Stimulated activated CD4-positive, alpha-beta T cell treated with anti-CD3 and anti-CD28 coated beads, Interleukin-4, amount 100 ng/mL, for 4 hours (primary cell): ENCODE measurements at places on chromosomes 1 and 21.
A peak's percentile ranks its signal among the peaks of the same experiment; 100 is the strongest.

GRCh38 chr1:172698224-172698623 is 39.3 kb downstream of the FASLG start:
- DNase-seq: no peak

GRCh38 chr1:82018319-82018718 is 217.6 kb downstream of the ADGRL2 start:
- no peak for DNase-seq

DNA sequence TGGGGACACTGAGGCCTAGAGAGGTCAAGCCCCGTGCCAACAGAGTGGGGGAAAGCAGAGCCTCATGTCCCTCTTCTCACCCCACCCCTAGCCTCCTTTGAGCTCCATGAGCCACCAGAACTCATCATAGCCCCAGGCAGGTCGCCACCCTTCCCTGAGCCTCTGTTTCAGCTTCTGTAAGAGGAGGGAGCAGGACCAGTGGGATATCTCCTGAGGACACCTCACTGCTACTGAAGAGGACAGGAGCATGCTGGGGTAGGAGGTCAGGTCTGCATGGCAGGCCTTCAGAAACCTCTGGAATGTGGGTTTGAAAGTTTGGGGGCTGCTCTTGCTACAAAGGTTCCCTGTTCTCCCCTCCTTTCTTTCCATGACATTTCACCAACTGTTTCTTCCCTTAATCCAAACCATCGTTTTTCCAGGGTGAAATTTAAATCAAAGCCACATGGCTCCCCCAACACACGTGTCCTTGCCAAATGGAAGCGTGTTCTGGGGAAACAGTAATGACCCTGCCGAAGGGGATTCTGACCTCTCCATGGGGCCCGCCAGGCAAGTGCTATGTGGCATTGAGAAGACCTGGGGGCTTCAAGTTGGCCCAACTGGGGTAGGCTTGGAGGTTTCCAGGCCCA is 88.1 kb upstream of the RUNX3 start:
- DNase-seq: no peak

DNA sequence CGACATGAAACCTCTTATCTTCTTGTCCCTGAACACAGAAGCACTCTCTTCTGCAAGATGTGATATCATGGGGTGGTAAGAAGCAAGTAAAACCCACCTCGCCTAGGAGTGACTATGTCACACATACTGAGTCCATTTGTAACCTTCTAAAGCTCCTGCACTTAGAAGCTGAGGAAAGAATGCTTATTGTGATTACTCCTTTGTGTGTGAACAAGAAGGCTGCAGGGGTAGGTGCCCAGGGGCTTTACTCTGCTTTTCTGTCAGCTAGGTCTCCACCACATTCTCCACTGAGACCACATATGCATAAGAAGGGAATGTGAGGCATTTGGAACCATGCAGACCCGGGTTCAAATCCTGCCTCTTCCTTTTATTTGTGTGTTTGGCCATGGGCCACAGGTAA is 144.3 kb downstream of the DMRTA2 start:
- no peak for DNase-seq

DNA sequence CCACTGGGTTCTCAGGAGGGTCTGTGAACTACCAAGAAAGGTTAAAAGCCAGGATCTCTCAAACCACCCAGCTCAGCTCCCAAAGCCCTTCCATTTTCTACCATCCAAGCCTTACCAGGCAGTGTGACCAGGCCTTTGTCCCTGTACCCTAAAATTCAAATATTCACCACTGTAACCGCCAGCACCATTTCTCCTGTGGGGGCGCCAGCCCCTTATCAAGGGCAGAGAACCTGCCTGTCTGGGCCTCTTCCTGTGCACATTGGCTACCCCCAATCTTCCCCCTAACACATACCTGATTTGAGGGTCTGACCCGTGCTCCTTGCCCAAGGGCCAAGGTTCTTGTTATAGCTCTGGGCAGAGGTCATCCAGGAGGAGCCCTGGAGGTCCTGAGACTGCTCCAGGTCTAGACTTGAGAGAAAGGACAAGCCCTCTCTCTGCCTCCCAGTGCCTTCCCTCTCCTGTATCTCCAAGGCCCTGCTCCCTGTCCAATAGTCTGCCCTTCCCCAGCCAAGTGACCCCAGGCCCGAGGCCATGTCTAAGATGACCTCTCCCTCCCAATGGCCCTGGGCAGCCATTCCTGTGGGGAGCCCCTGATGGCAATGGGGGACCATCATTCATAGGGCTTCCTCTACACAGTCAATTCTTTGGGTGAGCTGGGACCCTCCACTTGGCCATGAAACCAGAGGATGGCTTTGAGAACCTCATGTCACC is 78.5 kb downstream of the FHAD1 start:
- no peak for DNase-seq

DNA sequence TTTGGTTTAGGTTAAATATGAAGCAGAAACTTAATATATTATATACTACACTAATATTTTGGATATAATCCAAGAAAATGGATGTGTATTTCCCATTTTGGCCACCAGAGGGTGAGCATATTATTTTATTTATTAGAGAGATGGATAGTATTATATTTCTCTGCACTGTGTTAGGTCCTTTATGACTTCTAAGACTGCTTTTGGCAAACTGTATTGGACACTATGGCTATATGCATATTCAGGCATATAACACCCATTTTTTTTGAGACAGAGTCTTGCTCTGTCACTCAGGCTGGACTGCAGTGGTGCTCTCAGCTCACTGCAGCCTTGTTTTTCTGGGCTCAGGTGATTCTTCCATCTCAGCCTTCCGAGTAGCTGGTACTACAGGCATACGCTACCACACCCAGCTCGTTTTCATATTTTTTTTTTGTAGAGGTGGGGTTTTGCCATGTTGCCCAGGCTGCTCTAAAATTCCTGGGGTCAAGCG is 17.8 kb upstream of the PGM1 start:
- no peak for DNase-seq

- DNase-seq: no peak
Measured at GRCh38 chr1:31397360-31398095, 15.5 kb upstream of the SERINC2 start.

GRCh38 chr1:5419501-5419900 is 572.7 kb downstream of the NPHP4 start:
- DNase-seq: no peak

DNA sequence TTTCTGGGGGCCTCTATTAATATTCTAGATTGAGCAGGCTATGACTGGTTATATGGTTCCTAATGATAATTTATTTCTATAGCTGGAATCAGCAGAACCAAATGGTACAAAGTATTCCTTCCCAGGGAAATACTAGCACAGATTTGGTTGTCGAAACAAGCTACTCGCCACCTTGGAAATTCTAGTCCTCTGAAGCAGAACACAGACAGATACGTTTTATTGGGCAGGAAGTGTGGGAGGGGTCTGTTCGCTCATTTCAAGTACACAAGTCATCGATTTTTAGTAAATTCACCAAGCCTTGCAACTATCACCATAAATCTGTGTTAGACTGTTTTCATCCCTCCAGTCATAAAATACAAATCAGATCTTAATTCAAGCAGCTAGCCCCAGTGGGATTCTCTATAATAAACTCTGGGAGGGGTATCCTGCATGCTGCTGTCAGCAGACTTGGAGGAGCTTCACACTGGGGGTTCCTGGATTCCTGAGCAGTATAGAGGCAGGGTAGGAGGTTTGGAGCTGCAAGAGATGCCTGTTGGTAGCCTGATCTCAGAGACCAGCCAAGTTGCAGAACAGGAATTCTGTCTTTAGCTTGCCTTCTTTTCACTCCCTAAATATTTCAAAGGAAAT is 9.8 kb upstream of the GPR137B start:
- no peak for DNase-seq

DNA sequence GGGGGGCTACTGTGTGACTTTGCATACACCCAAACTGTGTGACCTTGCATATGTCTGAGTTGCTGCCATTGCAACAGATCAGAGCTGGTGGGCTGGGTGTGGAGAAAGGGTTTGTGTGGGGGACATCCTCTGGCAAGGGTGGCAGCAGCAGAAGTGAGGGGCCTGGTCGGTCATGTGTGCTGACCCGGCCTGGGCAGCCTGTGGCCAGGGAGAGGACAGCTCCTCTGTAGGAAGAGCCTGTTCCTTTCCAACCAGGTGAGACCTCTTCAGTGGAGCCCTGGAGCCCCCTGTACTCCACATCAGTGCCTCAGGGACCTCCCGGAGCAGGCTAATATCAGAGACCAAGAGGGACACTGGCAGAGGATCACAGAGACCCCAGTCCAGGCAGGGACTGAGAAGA is 8.3 kb downstream of the PCSK9 start:
- DNase-seq: no peak

- DNase-seq: no peak
Measured at GRCh38 chr1:159307346-159308020, 5.3 kb downstream of the FCER1A start.

- no peak for DNase-seq
Measured at GRCh38 chr1:30822966-30823581, 65.5 kb upstream of the LAPTM5 start.

GRCh38 chr1:186812570-186812969 is 16.2 kb upstream of the PLA2G4A start:
- no peak for DNase-seq

DNA sequence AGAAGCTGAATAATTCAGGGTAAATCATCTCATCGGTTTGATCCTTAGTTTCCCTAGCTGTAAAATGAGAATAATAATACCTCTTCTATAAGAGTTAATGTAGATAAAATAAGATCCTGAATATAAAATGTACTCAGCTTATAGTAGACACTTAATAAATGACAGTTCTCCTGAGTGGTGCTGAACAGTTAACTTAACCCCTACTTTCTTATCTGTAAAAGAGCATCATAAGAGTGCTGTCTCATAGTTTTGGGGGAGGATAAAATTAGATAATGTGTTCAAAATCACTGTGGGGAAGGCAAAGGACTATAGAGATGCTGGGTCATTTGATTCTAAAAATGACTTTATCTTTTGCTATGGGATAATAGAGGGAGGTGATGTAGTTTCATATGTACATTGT is 593 bp downstream of the C8A start:
- no peak for DNase-seq

DNA sequence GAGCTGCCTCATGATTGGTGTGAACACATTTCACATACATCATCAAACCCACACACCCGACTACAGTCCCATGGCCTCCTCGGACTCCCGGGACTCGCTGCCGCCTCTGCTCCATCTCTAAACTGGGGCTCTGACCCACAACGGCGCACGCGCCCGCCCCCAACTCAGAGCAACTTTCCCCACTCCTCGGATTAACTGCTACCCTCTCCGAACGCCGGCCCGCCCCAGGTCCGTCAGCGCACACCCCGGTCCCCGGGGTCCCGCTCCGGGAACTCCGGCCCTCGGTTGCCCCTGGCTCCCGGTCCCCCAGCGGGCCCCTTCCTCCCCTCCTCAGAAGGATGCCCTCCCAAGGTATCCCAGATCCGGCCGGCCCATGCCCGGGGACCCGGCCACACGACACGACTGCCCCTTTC is 740 bp downstream of the DSTYK start:
- peak; percentile 11 for DNase-seq

- DNase-seq: no peak
Measured at GRCh38 chr1:200150721-200151120, 123.2 kb downstream of the NR5A2 start.

DNA sequence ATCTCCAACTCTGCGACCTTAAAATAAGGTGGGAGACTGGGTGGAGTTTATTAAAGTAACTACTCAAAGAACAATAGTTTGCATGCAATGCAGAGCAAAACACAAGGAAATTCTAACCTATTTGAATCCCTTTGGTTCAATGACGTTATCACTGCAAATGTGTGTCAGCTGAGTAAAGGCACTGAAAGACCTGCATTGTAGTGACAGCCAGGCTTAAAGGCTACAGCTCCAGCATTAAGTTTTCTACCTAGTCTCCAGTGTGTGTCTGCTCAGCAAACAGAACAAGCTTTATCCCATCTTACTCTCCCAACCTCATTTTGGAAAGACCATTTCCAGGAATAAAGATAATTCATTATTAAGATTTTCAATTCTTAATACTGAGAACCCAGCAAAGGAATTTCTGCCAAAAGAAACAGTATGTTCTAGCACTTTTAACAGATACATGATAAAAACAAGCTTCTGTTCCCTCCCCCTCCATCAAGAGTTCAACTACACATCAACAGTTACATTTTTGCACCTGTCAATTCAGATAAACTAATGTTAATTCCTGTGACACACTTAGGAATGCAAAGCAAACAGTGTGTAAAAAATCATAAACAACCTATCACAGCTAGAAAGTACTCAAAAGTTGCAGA is 14.2 kb downstream of the PTP4A2 start:
- no peak for DNase-seq

DNA sequence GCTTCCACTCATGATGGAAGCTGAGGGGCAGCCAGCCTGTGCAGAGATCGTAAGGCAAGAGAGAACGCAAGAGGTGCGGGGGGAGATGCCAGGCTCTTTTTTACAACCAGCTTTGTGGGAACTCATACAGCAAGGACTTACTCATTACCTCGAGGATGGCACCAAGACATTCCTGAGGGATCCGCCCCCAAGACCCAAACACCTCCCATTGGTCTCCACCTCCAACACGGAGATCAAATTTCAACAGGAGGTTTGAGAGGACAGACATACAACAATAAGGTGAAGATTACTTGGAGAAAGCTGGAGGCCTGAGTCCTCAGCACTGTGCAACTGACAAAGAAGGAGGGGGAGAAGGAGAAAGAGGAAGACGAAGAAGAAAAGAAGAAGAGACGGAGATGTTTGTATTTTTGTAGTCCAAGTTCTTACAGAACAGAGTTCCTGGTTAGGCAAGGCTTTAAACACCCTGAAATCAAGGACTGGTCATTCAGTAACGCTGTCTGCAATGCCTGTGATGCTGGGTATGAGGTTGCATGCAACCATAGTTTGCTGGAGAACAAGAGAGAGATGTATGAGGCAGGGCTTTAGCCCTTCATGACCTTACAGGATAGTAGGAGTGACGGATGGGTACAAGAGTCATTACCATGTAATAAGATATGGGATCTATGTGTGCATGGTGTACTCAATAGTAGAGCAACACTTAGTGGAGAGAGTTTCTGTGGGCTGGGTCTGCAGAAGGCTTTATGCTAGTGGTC is 19.7 kb upstream of the GALNT2 start:
- DNase-seq: no peak

GRCh38 chr1:13513895-13514546 is at the start of gene LRRC38:
TSS of gene LRRC38 (minus strand) at chr1:13514003. CDS start at chr1:13513593, 410 bp downstream.
- DNase-seq: no peak

DNA sequence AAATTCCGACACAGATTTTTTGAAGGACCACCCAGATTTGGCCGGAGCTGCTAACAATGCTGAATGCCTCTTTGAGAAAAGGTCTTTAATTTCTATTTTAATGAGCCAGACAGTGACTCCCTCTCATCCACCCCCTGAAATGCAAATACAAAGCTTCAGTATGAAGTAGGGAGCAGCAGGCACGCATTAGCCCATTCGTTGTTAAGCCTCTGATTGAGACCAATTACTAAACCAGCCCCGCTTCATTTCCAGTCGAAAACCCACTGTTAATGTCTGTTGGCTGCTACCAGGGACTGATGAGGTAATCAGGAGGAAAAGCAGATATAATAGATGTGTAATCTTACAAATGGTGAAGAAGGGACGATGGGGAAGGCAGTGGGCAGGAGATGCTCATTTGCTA is 4.8 kb upstream of the C8A start:
- no peak for DNase-seq

DNA sequence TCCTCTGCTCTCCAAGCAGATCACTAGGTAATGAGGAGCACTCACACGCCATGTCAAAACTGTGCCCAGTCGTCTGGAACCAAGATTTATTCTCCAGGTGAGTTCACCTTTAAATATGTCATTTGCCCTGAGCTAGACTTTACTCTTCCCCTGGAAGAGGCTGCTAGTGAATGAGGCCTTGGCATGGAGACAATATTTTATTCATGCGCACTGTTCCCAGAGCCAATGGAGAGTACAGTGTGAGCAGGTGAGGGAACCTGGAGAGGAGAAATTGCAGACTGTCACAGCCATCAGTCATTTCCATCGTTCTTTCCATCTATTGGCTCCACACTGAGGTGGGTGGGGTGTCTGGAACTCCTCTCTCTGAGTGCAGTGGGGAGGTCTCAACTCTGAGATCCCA is 333.6 kb downstream of the KCNH1 start:
- no peak for DNase-seq
